Stimulated activated CD4-positive, alpha-beta T cell treated with anti-CD3 and anti-CD28 coated beads, Interleukin-15, amount 100 ng/mL, for 24 hours (primary cell): ENCODE measurements at places on chromosomes 7 and 10.

DNA sequence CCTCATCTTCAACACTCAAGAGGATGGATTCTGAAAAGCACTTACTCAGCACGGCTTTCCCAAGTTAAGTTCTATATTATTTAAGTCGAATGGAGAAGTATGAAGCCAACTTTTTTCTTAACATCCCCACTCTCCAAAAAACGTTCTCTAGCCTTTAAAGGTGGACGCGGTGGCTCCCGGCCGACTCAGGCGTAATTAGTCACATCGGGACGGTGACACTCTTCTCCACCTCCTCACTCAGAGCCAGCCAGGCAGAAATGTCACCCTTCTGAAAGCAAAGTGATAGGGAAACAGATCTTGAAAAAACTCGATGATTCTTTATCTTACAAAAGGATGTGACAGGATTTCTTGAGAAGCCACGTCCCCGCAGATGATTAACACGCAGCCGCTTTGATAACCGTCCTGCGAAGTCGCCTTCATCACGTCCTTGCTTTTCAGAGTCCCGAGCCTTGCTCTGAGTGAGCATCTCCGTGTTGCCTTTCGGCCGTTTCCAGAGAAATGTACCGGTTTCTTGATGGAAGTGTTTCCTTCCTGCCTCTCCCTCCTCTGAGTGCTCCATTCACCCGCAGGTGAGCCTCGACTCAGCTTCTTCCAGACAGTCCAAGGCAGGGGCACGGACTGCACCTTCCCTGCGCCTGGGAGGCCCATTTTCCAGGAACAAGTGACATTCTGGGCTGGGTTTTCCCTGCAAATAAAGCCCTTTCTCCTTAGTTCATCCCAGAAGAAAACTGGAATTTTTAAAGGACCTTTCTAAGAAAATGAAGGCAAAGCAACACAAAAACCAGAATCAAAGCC, 314.8 kb downstream of the DNAJB6 start:
- no peak for DNase-seq

GRCh38 chr7:84337429-84337828, 142.8 kb upstream of the SEMA3A start:
- DNase-seq = no peak

GRCh38 chr10:101782811-101783735, at the start of gene NPM3:
Gene NPM3, minus strand, starts transcription at chr10:101783446. Its CDS starts 56 bp downstream, at chr10:101783390.
- DNase-seq = peak; percentile 95

GRCh38 chr10:100562008-100562672, 26.4 kb downstream of the HIF1AN start:
- DNase-seq = peak; percentile 85

- peak; percentile 42 for DNase-seq
Observed at GRCh38 chr7:100221767-100222444, 2.2 kb downstream of the PVRIG start.

DNA sequence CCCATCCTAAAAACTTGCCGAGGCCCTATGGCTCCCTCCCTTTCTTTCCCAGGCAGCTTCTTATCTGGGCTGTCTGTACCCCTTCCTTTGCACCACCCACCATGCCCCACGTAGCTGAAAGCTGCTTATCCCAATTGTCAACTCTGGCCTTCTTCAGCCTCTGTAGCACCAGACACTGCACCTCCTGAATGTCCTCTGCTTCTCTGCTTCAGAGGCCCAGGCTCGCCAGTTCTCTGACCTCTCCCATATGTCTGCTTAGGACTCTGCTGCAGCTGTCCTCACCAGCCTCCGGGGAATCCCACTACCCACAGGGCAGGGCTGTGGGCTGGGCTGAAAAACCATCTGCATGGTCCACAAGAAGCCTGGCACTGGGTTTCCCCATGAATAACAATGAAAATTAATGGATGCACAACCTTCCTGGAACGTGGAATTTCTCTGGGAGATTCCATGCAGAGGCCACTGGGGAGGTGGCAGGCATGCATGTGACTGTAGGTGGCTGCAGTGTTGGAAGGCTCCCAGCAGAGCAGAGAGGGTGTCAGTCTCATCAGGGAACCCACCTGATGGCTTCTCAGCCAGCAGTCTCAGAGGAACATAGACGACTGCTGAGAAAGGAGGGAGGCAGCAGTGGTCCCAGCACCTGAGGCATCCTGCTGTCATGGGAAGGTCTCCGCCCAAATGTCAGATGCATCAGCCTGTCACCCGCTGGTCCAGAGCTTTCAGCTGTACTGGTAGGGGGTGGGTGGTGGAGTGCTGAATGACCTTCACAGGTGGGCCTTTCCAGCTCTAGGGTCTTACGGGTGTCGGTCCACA, 16.8 kb upstream of the SH2D4B start:
- no peak for DNase-seq

DNA sequence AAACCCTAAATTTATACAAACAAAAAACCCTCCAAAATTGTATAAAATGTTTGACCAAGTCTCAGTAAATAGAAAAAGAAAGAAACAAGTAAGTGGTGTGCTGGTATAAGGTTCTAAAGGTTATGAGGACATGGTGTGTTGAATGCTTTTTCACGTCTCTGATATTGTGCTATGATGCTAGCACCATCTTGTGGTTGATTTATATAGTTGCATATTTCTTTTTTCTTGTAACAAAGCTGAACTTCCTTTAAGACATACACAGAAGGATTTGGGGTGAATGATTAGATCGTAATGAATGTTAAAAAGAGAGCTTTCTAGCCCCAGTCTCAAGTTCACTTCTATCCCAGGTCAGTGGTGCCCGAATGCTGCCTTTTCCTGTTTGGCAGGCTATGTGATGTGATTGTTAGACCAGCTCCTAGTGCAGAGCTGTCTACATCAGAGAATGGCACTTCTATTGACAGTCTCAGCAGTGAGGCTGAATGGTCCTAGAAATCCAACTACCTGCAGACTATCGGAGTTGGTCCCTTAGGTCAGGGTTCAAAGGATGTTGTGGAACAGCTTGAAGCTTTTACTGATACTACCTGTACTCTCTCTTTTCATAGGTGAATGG, 25.0 kb downstream of the VTI1A start:
- DNase-seq = no peak

GRCh38 chr10:29329420-29329819, 40.5 kb downstream of the LYZL1 start:
- no peak for DNase-seq

- no peak for DNase-seq
Observed at GRCh38 chr10:102712843-102713538, 1.2 kb downstream of the ARL3 start.

GRCh38 chr10:59072038-59072437, 104.4 kb upstream of the PHYHIPL start:
- no peak for DNase-seq

- DNase-seq = no peak
Observed at GRCh38 chr7:1975581-1975980, 257.2 kb downstream of the MAD1L1 start.

GRCh38 chr7:153829525-153829924, 222.7 kb upstream of the DPP6 start:
- DNase-seq = no peak

- peak; percentile 66 for DNase-seq
Observed at GRCh38 chr10:43225787-43226153, 41.1 kb downstream of the RASGEF1A start.

DNA sequence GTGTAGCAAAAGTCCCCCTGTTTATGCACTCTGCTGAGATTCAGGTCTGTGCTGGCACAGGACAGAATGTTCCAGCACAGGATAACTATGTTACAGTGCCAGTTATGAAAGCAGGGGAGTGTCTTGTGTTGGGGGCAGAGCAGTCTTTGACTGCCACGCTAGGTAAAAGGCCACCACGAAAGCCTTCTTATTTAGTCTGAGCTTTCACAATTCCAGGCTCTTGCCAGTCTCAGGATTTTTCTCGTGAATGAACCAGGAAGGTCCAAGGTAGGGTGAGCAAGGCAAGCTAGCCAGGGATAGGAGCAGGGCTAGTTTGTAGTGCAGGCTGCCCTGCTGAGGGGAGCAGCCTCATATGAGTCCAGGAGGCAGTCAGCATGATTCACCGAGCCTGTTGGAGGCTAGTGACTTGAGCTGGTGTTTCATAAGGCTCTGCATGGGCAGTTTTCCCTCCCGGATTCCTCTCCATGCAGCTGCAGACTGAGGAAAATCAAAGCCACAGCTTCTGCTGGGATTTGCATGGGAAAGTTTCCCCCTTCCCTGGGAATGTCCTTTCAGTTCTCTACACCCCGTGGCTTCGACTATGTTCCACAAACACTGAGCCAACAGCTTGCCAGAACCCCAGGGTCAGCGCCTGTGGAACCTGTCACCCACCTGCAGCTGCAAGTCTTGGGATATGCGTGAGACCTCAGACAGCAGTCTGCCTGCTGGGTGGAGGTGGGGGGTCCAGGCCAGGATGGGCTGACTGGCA, 112.3 kb downstream of the JCAD start:
- no peak for DNase-seq

- DNase-seq = no peak
Observed at GRCh38 chr10:47285381-47286115, 14.4 kb upstream of the GDF10 start.

DNA sequence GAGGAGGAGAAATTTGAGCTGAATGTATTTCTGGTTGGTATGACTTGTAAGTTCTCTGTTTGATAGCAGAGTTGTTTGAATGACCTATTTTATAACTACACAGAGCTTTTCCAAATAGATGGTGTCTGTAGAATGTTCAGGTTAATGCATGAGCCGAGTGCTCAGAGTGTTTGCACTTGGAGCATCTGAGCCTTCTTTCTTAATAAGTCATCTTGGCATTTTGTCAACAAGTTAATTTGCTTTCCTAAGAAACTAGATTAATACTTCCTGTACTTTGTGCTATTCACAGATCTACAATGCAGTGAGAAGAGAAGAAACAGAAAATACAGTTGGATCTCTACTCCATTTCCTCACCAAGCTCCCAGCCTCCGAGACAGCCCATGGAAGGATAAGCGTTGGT, 138.2 kb downstream of the PLCE1 start:
- DNase-seq = no peak

DNA sequence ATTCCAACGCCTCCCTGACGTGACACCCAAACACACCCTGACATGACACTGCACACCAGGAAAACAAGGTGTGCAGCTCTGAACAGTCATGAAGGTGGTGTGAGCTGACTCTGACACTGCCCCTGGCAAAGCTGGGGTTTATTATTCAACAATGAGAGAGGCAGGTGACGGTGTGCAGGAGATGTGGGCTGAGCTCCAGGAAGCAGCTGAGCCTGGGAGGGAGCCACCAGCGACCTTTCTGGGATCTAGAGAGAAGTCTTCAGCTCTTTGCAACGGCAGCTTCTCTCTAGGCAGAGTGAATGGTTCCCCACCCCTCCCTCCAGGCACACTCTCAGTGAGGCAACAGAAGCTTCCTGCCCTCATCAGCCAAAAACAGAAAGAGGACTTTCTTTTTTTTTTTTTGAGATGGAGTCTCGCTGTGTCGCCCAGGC, 65.6 kb downstream of the SH3PXD2A start:
- no peak for DNase-seq

DNA sequence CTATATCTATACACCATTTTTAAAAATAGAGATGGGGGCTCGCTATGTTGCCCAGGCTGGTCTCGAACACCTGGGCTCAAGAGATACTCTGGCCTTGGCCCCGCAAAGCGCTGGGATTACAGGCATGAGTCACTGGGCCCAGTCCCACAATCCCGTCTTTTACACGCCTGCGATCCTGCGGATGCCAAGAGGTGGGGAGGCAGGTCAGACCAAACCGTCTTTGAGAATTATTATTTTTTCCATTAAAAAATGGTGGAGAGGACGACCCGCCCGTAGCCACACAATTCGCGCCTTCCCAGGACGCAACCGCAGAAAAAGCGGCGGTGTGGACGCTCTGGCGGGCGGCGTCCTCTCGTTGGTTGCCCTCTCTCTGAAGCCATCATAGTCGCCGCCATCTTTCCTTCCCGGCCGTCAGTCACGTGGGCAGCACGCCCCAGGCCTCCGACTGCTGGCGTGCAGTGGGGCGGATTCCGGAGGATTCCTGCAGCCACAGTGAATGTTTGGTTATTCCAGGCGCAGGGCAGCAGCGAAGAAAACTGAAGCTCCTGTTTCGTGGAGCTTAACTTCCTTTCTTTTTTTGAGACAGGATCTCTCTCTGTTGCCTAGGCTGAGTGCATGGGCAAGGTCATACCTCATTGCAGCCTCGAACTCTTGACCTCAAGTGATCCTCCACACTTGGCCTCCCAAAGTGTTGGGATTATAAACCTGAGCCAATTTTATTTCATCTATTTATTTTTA, 9.9 kb upstream of the EPHB4 start:
- DNase-seq = peak; percentile 88

DNA sequence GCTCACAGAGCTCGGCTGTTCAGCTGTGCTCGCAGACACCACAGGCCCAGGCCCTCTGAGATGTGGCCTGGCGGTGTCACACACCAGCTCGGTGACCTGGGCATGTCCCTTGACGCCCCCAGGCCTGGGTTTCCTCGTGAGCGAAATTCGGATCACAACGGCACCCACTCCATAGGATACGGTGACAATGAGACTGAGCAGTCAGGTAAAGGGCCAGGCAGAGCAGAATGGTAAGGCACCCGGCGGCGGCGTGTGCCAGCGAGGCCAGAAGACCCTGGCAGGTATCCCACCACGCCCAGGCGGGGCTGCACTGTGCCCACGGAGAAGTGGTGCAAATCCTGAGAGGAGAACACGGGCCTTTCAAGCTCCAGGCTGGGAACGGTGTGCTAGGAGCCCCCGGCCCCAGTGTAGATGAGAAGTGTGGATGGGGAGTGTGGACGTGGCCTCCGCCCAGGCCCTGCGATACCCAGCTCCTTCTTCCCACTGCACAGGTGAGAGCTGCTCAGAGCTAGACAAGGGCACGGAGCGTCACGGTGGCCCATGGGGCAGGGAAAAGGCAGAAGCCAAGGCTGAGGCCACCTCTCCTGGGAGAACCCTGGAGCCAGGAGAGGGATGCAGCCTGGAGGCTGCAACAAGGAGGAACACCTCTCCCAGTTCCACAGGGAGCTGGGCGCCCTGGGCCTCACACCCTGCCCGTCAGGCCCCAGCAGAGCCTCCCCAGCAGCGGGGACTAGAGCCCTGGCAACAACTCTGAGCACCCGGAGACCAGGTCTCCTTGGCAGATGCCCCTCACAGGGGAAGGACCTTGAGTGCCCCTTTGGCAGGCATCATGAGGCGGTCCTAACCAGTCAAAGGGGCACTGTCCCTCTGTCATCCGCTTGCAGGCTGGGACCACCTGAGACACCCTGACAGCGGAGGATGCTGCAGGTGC, 219.1 kb downstream of the MAD1L1 start:
- no peak for DNase-seq

- DNase-seq = no peak
Observed at GRCh38 chr7:140908361-140908760, 16.4 kb downstream of the BRAF start.

- no peak for DNase-seq
Observed at GRCh38 chr7:11328309-11328708, 354.6 kb downstream of the PHF14 start.

GRCh38 chr10:77875730-77876129, 50.8 kb downstream of the DLG5 start:
- no peak for DNase-seq

- DNase-seq = no peak
Observed at GRCh38 chr7:28038175-28038797, 142.3 kb downstream of the JAZF1 start.

GRCh38 chr10:121276822-121277221, 321.4 kb downstream of the FGFR2 start:
- DNase-seq = no peak

- DNase-seq = no peak
Observed at GRCh38 chr10:70212879-70213278, 20.4 kb downstream of the PPA1 start.
